ENCODE measurements at places on chromosomes 7 and 10.

DNA sequence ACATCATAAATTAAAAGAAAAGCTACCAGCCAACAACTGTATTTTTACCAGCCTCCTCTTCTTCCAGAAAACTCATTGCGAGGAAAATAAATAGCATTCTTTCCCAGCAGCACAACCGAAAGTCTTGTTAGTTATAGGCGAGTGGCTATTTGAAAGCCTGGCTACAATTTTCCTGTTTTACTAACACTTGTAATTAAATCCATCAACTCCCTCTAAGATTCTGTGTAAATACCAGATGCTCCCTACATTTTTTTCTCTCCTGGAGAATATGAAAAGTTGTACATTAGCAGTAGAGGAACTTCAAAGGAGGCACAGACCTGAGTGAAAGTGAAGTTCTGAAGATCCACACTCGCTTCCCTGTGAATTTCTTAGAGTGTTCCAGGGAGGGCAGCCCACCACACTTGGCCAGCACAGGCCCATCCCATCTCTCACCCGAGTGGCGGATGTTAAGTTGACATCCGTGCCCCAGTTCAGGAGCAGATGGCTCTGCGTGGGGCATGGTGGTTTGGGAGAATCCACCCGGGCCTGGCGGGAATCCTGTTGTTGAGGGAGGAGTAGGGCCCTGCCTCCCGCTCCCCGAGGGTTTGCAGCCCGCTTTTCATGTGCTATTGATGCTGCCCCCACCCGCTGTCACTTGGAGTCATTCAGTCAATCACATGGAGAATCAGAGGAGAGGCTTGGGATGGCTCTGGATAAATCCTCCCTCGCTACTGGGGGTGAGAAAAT is 451.0 kb upstream of the GALNT17 start:
- DNase-seq, result no peak

DNA sequence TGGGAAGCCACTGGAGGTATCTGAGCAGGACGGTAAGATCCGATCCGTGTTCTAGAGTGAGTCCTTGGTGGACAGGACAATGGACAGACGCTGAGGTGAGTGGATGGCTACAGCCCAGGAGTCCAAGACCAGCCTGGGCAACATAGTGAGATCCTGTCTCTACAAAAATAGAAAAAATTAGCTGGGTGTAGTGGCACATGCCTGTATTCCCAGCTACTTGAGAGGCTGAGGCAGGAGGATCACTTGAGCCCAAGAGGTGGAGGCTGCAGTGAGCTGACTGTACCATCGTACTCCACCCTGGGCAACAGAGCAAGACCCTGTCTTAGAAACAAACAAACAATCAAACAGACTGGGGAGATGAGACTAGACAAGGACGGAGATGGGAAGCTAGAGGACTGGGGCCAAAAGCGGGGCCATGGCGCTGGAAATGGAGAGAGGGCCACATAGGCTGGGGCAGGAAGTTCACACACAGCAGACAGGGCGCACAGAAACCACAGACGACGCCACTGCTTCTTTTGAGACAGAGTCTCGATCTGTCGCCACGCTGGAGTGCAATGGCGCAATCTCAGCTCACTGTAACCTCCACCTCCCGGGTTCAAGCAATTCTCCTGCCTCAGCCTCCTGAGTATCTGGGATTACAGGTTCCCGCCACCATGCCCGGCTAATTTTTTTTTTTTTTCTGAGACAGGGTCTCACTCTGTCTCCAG is 24.7 kb downstream of the DAGLB start:
- DNase-seq, result no peak

DNA sequence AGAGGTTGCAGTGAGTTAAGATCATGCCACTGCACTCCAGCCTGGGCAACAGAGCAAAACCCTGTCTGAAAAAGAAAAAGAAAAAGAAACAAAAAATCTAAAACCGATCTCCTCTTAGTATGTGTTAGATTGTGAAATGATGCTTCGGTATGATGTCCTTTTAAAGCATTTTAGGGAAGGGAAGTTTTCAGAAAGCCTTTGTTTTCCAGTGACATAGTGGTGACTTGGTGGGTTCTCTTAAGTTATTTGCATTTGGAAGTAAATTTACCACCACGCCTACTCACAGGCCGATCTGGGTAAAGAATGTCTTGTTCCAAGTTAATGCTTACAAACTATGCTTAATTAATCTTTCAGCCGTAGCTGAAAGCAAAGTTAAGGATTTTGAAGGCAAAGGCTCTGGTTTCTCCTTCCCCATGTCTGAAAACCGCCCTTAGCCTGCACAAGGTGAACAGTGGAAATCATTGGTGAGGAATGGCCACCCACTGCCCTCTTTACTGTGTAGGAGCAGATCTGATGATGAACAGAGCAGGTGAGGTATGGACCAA is 10.7 kb downstream of the MTURN start:
- no peak for DNase-seq

DNA sequence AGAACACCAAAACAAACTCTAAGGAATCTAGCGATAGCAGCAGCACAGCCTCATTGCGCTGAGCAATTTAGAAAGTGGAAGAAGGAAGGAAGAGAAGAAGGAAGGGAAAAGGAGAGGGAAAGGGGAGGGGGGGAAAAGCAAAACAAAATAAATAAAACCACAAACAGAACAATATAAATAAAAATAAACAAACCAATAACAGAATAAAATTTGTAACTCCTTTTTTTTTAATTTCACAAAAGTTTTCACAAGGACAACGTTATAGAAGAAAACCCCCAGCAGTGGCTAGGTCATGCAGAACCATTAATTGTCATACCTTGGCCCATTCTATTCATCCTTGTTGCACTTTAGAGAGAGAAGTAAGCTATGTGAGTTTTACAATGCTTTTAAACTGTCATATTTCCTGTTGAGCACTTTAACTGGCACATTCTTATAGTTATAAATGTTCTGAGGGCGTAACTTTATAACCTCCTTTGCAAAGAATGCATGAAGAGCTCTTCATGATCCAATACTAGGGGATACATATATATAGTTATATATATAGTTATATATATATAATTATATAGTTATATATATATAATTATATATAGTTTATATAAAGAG is 752.8 kb downstream of the KCNMA1 start:
- no peak for DNase-seq

GRCh38 chr10:30216821-30217220 is 132.3 kb downstream of the MTPAP start:
- no peak for DNase-seq

DNA sequence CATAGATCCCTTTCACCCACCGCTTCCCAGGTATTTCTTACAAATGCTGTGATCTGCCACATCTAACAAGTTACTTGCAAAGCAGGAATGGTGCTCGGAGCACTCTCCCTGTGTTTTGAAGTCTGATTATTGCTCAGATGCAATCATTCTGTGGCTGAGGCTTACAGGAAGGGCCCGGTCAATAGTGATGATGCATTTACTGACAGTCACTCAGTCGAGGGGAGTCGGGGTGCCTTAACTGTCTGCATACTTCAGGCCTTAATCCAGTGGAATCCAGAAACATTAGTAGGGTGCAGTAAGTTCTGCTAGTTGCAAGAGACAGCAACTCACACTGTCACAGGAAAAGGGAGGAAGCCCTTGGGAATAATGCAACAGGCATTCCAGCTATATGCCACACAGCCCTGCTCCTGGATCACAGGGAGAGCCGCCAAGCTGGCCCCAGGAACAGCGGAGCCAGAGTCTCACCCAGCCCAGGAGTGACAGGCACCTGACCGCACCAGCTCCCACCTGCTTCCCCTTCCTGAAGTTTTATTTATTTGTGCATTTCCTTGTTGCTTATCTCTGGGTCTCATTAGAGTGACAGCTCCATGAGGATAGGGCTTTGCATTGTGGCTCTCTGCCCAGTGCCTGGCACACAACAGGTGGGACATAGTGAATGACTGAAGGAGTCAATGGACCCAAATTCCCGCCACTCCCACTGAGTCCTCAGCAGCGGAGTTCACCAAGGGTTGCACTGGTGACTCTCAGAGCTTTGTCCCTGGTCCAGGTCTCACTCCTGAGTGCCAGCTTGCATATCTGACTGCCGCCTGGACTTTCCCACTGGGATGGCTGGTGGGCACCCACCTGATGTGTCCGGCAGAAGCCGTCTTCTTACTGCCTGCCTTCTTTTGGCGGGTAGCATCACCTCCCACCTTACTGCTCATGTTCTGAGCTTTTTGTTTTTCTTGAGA is 212.5 kb upstream of the SH2B2 start:
- DNase-seq, result no peak

DNA sequence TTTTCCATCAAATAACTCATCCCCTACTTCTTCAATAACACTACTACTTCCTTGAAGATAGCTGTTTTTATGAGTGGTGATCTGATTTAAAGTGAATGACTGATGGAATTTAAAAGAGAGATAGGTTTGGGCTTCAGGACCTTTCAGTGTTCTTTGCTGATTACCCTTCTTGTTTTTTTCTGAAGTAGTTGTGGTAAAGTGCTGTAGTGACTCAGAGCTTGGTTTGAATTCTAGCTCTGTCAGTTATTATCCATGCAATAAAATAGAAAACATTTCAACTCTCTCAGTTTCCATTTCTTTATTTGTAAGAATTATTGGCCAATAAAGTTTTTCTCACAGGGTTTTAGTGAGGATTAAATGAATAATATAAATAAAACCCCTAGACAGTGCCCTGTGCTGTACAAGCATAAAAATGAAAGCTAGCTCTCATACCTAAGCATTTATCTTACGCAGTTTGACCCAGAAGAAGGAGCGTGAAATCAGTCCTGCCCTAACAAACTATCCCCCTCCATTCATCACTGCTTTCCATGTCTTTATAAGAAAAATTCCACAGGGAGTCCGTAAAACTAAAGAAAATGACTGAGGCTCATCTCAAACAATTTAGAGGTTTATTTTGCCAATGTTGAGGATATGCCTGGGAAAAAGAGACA is 25.1 kb upstream of the AKAP9 start:
- DNase-seq, result no peak

GRCh38 chr10:102188298-102188940 is 36.2 kb downstream of the NOLC1 start:
- no peak for DNase-seq

GRCh38 chr7:110590415-110590814 is 500.5 kb upstream of the LRRN3 start:
- DNase-seq, result no peak

- DNase-seq, result no peak
Observed at GRCh38 chr10:126519992-126520391, 131.7 kb upstream of the ADAM12 start.

DNA sequence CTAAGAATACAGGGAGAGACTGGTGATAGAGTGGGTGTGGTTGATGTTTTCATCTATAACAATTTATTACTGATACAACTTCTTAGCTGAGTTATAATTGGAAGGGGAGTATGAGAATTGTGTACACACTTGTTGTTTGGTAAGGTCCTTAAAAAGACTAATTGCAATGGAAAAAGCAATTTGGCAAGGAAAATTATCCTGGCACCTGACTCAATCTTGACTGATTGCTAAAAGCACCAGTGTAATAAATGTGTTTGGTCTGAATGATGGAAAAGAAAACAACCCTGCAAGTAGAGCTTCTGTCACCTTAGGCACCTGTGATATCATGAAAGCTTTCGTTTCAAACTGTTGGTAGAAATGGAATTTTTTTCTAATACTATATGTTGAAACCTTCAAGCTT is 6.7 kb upstream of the GSDME start:
- DNase-seq, result no peak

DNA sequence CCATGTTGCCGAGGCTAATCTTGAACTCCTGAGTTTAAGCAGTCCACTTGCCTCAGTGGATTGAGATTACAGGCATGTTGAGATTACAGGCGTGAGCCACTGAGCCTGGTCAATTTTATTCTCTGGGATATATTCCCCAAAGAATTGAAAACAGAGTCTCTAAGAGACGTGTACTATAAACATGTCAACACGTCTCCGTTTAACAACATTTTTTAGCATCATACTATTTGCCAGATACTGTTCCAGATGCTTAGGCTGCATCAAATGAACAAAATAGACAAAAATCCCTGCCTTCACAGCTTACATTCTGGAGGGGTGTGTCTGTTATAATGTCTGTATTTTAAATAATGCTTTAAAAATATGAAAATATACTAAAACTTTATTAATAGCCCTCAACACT is 54.1 kb upstream of the PRKG1 start:
- no peak for DNase-seq

GRCh38 chr7:42272793-42273665 is 36.0 kb upstream of the GLI3 start:
- DNase-seq, result no peak

- no peak for DNase-seq
Observed at GRCh38 chr10:36476399-36476798, 649.0 kb upstream of the ANKRD30A start.

DNA sequence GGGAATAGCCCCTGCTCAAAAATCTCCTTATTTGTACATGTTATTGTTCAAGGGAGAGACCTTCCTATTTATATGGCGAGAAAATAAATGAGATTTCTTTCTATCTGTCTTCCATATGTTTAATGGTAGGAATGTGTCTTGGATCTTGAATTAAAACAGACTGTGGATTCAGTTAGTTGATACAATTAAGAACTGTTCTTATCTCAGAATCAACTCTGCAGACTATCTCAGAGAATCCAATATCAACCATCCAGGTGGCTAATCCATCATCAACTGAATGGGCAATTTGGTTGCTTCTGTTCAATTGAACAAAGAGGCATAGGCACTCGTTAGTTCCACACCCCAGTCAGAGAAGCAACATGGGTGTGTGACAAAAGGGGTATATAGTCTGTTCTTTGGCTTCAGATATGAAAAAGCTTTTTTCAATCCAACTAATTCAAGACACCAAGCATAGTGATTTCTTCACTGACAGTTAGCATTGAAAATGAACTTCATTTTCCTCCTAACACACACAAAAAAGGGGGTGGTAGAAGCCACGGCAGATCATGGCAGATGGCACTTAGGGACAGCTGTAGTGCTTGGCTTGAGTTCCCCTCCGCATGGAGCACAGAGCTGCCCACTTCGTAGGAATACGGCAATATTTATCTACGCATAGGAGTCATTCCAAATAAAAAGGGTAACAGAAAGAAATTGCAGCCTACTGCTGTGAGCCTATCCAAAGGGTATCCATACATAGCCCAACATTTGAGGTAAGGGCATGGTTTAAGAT is 135.9 kb downstream of the KIAA1217 start:
- no peak for DNase-seq

DNA sequence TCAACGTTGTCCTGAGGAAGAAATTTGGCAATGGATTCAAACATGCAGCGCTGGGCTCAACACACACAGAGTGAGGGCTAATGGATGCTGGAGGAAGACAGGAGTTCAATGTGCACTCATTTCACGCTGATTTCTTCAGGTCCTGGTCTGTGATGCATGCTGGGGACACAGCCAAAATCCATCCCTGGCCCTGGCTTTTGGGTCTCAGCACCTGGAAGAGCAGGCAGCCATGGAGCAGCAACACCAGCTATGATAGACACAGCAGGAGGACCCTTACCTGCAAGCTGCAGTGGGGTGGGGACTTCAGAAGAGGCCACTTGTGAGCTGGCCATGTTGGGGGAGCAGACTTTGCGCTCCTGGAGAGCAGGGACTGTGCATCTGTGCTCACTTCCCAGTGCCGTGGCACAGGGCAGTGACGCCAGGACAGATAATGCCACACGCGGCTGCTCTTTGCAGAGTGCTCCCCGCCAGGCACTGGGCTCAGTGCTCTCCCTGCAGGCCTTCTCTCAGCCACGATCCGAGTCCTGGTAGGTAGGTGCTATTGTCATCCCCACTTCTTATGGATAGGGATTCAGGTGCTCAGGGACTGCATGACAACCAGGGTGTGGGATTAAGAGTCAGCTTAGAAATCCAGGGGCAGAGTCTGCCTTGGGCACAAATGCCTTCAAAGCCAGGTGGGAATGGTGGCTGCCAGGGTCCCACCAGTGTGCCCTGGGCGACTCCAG is 138.8 kb upstream of the UNC5B start:
- no peak for DNase-seq

- no peak for DNase-seq
Observed at GRCh38 chr7:68166525-68166924, 1169.9 kb downstream of the TYW1 start.

Measured in HuH-7.5 (cell line).